ENCODE measurements at places on chromosomes 4 and X. TPM values are rescaled to one million over a fixed set of nuclear protein-coding genes. Genes with fewer than 3 reads are reported as not detected.

- DNase-seq: no peak
- no peaks in the 10 kb centered on the region for H3K4me1 ChIP-seq
- H3K4me3 ChIP-seq: no peak overlapping the region
- no peaks in the 10 kb centered on the region for H3K27me3 ChIP-seq
- no peak overlapping the region for H3K27ac ChIP-seq
- no peaks in the 10 kb centered on the region for H3K36me3 ChIP-seq
Measured at GRCh38 chr4:143581331-143581946, 67.9 kb downstream of the SMARCA5 start.

GRCh38 chrX:84363051-84363450, 139.2 kb downstream of the HDX start:
- H3K36me3 ChIP-seq: no peaks in the 10 kb centered on the region
- H3K27ac ChIP-seq: no peak overlapping the region
- no peak overlapping the region for H3K4me3 ChIP-seq
- H3K4me1 ChIP-seq: no peaks in the 10 kb centered on the region

DNA sequence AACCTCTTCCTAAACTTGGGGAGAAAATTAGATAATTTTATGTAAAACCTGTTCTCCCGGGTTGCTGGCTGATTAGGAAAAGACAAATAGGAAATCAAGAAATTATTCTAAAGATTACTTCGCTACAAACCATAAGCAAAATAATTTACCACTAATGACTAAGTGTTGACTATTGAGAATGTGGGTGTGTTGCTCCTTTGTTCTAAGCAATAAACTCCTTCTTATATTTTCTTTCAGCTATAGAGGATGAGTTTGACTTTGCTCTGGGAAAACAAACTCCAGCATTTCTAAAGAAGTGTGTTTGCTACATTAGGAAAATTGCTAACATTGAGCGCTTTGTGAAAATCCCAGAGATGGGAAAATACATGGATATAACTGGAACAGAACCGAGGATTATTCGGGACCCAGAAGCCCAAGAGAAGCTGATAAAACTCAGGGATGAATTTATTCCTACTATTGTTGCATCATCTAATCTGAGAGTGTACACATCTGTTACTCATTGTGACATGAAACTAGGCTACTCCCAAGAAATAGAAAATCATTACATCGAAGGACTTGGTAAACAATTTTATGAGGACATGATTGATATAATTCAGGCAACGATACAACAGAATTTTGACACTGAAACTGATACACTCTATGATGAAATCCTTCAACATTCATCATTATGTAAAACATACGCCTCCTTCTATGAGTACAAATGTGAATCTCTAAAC, 194.2 kb downstream of the NWD2 start:
- no peaks in the 10 kb centered on the region for H3K36me3 ChIP-seq
- H3K27ac ChIP-seq: no peak overlapping the region
- no peak for DNase-seq
- H3K4me1 ChIP-seq: peaks cover 8% of the 10 kb centered on the region
- H3K27me3 ChIP-seq: no peaks in the 10 kb centered on the region
- no peak overlapping the region for H3K4me3 ChIP-seq

CT47A7 gene
- total RNA-seq: not detected

Data from transverse colon (tissue), 4 donors.